ENCODE measurements at places on chromosomes 12 and 14.

DNA sequence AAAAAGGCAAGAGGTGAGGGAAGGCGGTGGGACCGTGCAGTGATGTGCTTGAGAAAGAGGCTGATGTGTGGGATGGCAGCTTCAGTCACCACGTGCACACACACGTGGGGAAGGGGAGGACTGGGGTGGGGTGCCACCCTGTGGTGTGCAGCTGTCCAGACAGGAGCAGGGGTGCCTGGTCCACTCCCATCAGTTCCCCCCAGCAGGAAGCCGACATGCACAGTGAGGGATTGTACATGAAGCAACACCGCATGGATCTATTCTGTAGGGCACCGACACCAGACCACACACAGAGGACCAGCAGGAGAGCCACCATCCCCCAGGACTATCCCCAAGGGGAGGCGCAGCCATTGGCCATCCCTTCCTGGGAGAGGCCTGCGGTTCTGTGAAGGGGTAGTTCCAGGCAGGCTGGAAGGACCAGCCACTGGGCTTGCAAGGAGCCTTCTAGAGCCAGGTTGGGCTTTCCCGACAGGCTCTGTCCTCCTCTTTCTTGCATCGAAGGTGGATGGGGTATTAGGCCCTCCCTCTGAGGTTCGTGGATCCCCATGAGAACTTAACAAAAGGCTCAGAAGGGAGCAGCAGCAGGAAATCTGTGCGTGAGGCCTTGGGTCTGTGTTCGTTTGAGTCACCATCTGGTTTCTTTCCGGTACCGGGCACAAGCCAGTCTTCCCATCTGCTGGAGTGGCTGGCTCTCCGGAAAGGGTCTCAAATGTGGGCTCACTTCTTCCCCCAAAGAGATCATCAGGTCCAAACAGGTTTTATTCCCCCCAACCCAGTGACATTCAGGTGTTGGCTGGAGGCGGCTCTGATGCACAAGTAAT is 59.8 kb downstream of the PLEKHG3 start:
- no peak for DNase-seq

- DNase-seq = no peak
These were observed 116.1 kb downstream of the SCARB1 start for GRCh38 chr12:124747426-124748161.

DNA sequence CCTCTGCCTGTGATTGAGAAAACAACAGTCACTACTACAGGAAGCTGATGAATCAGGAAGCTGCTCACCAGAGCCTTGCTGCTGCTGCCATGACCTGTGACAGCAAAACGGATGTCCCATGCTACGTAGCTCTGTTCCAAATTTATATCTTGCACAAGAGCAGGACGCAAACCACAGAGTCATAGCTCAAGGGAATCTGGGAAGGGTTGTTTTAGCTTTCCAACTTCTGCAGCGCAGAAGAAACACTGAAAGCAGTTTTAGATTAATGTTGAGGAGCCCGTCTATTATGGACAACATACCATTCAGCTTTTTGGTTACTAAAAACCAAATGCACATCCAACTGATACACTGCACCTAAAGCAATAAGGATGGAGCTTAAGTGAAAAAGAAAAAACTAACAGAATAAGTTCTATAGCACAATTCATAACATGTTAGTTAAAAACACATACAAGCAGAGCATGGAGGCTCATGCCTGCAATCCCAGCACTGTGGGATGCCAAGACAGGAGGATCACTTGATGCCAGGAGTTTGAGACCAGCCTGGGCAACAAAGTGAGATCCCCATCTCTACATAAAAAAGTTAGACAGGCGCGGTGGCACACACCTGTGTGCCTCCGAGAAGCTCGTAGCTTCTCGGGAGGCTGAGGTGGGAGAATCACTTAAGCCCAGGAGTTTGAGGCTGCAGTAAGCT is 1.7 kb upstream of the ANKRD33 start:
- DNase-seq = no peak

DNA sequence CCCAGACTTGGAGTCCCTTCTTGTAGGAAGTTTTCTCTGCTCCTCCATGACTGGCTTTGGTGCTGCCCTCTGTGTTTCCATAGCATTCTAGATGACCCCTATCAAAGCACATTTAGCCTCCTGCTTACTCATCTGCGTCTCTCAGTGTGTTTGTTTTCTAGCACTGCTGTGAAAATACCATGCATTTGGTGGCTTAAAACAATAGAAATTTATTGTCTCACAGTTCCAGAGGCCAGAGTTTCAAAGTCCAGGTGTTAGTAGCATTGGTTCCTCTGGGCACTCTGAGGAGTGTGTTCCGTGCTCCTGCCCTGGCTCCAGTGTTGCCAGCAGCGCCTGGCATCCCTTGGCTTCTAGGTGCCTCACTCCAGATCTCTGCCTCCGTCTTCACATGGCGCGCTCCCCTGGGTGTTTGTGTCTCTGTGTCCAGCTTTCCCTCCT is 86.1 kb downstream of the CACNA1C start:
- no peak for DNase-seq

GRCh38 chr12:71892059-71892458 is 46.6 kb upstream of the TPH2 start:
- DNase-seq = no peak

- DNase-seq = no peak
These were observed 797.4 kb downstream of the RPS29 start for GRCh38 chr14:48788771-48789170.

- no peak for DNase-seq
These were observed 2.2 kb upstream of the YAF2 start for GRCh38 chr12:42240131-42240750.

DNA sequence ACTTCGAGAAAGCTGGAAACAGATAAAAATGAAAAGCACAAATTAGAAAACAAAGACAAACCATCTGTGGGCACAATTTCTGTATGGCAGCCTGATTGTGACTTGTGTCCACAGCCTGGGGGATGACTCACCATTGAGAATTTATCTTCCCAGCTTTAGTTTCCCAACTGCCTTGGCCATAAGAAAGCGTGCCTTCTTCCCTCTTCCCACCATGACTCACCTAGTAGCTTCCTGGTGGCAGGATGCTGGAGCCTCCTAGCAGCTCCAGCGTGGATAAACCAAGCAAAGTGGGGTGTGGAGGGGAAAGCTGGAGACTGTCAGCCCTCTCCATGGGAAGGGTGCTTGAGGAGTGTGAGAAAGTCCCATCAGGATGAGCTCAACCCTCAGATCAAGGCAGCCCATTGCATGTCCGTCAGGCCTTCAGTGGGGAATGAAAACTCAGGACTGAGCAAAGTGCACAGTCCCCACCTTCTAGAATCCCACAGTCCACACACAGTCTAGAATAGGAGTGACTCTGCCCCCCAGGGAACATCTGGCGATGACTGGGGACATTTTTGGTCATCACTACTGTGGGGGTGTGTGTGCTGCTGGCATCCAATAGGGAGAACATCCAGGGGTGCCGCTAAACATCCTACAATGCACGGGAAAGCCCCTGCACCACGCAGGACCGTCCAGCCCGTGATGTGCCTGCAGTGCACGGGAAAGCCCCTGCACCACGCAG is 22.4 kb upstream of the SERPINA6 start:
- DNase-seq = no peak

DNA sequence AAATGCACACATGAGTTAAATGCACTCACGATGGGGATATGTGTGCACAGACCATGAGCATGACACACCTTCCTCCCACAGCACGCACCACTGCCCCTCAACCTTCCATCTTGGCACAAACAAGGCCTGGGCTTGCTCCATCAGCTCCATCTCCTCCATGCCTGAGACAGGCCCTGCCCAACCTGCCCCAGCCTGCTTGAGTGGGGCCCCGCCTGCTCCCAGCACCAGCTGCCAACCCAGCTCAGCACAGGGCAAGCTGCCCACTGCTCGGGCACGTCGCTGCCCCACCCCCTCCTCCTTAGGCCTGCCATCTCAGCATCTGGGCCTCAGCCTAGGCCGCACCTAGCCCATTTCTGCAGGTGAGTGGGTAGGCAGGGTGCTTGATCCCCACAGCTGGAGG is 27.6 kb upstream of the KRT78 start:
- DNase-seq = no peak

DNA sequence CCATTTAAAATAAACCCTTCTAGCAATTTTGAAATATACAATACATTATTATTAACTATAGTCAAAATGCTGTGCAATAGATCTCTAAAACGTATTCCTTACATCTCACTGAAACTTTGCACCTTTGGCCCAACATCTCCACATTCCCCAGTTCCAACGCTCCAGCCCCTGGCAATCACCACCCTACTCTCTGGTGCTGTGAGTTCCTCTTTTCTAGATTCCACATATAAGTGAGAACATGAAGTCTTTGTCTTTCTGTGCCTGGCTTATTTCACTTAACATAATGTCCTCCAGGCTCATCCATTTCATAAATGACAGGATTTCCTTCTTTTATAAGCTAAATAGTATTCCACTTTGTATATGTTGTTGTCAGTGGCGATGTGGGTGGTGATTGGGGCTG is 194.7 kb upstream of the RTL1 start:
- DNase-seq = no peak

- DNase-seq = no peak
These were observed 115.9 kb downstream of the DERA start for GRCh38 chr12:16027002-16027401.

GRCh38 chr12:83514372-83514771 is 827.7 kb downstream of the TMTC2 start:
- DNase-seq = no peak

Measured in endothelial cell (in vitro differentiated cells).